ENCODE measurements at places on chromosomes 3 and 15.

- DNase-seq, result no peak
These were observed 72.6 kb upstream of the CTXND1 start for GRCh38 chr15:80324545-80325080.

GRCh38 chr3:111666041-111666735, 71.0 kb upstream of the ZBED2 start:
- no peak for DNase-seq

DNA sequence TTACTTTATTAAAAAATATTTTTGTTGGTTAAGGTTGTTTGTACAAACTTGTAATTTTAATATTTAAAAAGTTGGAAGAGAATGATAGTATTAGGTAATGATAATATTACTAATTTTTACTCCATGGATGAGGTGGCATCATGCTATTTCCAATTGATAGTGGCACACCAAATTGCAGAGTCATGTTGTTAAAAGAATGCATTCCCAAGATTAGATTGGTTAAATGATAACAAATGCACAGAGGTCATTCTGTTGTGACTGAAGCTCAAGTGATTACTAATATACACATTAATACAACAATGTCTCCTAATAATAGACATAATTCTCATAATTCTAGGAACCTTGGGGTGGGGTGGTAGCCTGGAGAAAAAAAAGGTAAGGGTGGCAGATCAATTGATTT, 73.2 kb upstream of the ZBED2 start:
- no peak for DNase-seq

DNA sequence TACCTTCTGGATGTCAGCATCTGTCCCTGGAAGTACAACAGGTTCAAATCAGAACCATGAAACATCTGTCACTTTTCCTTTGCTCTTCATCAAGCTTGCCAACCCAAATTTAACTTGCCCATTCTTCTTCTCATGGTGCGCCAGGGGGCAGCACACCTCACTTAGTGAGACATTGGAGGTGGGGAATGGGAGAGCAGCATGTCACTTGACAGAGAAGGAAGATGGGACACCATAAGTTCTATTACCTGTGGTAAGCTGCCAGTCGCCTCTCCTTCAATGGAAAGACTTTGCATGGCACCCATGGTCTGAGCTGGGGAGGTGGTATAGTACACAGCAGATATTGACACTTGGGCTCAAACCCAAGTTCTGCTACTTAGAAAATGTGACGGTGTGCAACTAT, 2.9 kb downstream of the SCN5A start:
- DNase-seq, result peak; percentile 51

GRCh38 chr3:156610154-156610553, 55.2 kb upstream of the SSR3 start:
- DNase-seq, result no peak

DNA sequence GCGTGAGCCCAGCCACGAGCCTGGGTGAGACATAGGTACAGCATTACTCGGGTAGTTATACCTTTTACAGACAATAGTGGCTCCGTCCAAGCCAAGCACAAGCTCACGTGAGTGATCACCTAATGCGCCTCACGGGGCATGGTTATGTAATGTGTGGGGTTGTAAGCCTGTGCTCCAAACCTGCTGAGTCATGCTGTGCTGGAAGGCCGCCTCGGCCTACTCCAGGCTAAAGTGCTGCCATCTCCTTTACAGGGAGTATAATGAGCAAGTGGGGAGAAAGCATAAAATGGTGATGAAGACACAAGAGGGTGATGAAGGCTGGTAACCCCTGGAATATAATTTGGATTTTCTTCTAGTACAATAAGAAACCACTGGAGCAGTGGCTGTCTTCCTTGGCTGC, 175.8 kb upstream of the STT3B start:
- peak; percentile 8 for DNase-seq

DNA sequence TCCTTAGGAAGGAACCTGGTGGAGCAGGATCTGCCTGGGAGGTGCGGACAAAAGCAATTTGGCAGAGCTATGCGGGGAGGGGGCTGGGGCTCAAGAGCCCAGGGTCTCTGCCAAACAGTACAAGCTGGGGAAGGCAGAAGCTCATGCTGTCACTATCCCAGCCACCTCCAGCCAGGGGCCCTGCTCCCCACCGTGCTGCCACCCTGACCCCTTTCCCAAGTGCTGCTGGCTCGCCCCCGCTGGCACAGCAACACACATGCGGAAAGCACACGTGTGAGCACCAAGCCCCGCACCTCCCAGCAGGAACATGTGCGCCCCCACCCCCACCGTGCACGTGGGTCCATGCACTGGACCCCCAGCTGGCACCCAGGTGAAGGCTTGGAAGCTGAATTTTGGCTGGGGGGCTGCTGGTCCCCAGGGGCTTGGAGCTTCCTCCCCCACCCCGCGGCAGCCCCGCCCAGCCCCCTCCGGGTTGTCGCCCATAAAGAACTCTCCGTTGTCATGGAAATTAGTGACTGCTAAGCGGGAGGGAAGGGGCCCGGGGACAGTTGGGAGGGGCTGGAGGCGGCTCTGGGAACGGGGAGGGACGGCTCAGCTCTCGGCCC, 742 bp downstream of the CAMKV start:
- DNase-seq, result no peak

- DNase-seq, result no peak
These were observed 583 bp upstream of the RBSN start for GRCh38 chr3:15099364-15100098.

- DNase-seq, result no peak
These were observed 140.4 kb downstream of the CD47 start for GRCh38 chr3:107950417-107950816.

All from MV-4-11 (cell line).